Tibial nerve (tissue), 4 donors: ENCODE measurements at places on chromosomes 1 and 21. TPM values are rescaled to one million over a fixed set of nuclear protein-coding genes. Genes with fewer than 3 reads are reported as not detected.

Gene C1orf141
- not detected for total RNA-seq

Gene S100A1
- 45.4 TPM for total RNA-seq

Gene LCE2C
- not detected for total RNA-seq

Gene SYT11
- 38.9 TPM for total RNA-seq

Gene LIN9
- total RNA-seq = 2.4 TPM

Gene PLCH2
- 0.22 TPM for total RNA-seq

Gene CD160
- total RNA-seq = not detected

Gene NR1I3
- not detected for total RNA-seq

Gene BTBD8
- total RNA-seq = 19.0 TPM

Gene PTPRU
- 75.6 TPM for total RNA-seq

Gene DPYD
- total RNA-seq = 51.1 TPM

Gene ERVH48-1
- not detected for total RNA-seq

Gene TTLL7
- 21.6 TPM for total RNA-seq

Gene CNR2
- not detected for total RNA-seq

Gene HRNR
- not detected for total RNA-seq

Gene RGS13
- total RNA-seq = 0.78 TPM

Gene LDLRAD1
- not detected for total RNA-seq

Gene RIMS3
- total RNA-seq = 2.1 TPM

Gene PCSK9
- 1.2 TPM for total RNA-seq
